Left ventricle myocardium inferior (tissue), 1 donor: ENCODE measurements at places on chromosomes 2 and 18. TPM values are rescaled to one million over a fixed set of nuclear protein-coding genes. Genes with fewer than 3 reads are reported as not detected.
A peak's percentile ranks its signal among the peaks of the same experiment; 100 is the strongest.

Gene CFAP65
- not detected for total RNA-seq

Gene POTEI
- total RNA-seq = not detected

Gene ABCB11
- 0.05 TPM for total RNA-seq

Gene PTPRM
- total RNA-seq = 132 TPM

Gene MYO7B
- total RNA-seq = 0.44 TPM

Gene DES
- total RNA-seq = 15,954 TPM

Gene INHBB
- 3.2 TPM for total RNA-seq

Gene CD8B2
- not detected for total RNA-seq

Gene C2orf78
- not detected for total RNA-seq

DNA sequence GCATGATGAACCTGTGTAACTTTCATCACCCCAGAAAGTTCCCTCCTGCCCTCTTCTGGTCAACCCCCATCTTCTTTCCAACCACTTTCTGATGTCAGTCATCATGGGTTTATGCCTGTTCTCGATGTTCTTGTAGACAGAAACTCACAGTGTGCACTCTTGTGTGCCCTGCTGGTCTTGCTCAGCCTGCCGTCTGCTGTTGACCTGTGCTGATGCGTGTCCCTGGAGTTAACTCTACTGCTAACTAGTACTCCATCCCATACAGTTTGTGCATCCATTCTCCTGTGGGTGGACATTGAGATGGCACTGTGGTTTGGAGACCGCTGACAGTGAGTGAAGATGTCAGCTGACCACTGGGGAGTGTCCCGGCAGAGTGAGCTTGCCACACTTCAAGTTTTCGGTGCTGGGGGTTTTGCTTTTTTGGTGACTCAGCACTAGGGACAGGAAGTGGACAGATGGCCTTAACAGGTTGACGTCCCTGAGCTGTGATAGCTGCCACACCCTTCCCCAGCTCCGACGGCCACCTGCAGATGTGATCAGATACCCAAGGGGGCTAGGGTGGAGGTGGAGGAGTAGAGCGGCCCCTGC is 14.8 kb downstream of the KLHL29 start:
- no peak for DNase-seq
- peaks cover 12% of the 10 kb centered on the region for H3K4me1 ChIP-seq
- H3K4me3 ChIP-seq = no peak overlapping the region
- H3K27me3 ChIP-seq = peaks cover 55% of the 10 kb centered on the region

- no peak overlapping the region for H3K4me3 ChIP-seq
- H3K27me3 ChIP-seq = no peaks in the 10 kb centered on the region
- H3K4me1 ChIP-seq = no peaks in the 10 kb centered on the region
These were observed 887.3 kb downstream of the TDRD15 start for GRCh38 chr2:22011048-22011447.

GRCh38 chr2:230594286-230594840 is 118.3 kb upstream of the CAB39 start:
- H3K4me1 ChIP-seq = no peaks in the 10 kb centered on the region
- no peak overlapping the region for H3K4me3 ChIP-seq
- no peak for DNase-seq
- H3K36me3 ChIP-seq = no peaks in the 10 kb centered on the region
- no peak overlapping the region for H3K27ac ChIP-seq

DNA sequence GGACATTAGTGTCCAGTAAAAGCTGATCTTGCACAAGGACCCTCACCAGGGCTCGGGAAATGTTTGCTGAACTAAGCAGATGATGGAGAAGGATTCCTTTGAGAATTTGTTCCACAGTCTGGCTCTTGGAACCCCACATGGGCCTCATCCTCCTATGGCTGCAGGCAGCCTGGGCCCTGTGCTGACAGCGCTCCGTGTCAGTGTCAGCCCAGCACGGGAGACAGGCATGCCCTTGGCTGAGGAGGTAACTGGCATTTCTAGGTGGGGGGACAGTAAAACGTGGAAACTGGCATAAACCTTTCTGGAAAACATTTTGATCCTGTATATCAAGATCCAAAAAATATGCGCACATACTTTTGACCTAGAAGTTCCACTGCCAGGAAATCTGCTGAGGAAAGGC is 10.5 kb downstream of the PTMA start:
- H3K4me1 ChIP-seq = peaks cover 34% of the 10 kb centered on the region
- H3K27me3 ChIP-seq = no peaks in the 10 kb centered on the region
- no peak overlapping the region for H3K27ac ChIP-seq
- H3K36me3 ChIP-seq = no peaks in the 10 kb centered on the region
- no peak for DNase-seq

- no peak overlapping the region for H3K4me3 ChIP-seq
- DNase-seq = peak; percentile 5
These were observed 22.1 kb downstream of the KIF1A start for GRCh38 chr2:240797914-240798313.

DNA sequence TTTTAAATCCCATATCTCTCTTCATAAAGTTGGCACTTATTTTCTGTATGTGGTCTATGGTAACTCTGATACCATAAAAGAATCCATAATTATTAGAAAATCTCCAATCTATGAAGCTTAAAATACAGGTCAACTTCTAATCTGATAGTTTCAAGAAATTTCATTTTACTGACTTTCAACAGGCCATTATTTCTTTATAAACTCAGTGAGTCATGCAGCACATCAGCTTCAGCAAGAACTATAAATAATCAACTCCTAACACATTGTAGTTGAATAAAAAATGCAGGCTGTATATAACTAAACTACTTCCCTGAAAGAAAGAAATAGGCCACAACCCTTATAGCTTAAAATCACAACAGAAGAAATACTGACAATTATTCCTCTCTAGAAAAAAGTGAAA is 204.3 kb upstream of the CCDC150 start:
- H3K27me3 ChIP-seq = no peaks in the 10 kb centered on the region
- H3K36me3 ChIP-seq = no peaks in the 10 kb centered on the region
- peaks cover 58% of the 10 kb centered on the region for H3K4me1 ChIP-seq
- DNase-seq = no peak

- H3K27ac ChIP-seq = no peak overlapping the region
- H3K36me3 ChIP-seq = peaks cover 31% of the 10 kb centered on the region
- no peaks in the 10 kb centered on the region for H3K4me1 ChIP-seq
- no peak overlapping the region for H3K4me3 ChIP-seq
- no peaks in the 10 kb centered on the region for H3K27me3 ChIP-seq
- DNase-seq = no peak
These were observed 28.2 kb upstream of the NFATC1 start for GRCh38 chr18:79367480-79367879.

GRCh38 chr2:235232449-235233433 is 261.1 kb upstream of the AGAP1 start:
- no peak overlapping the region for H3K27ac ChIP-seq
- peaks cover 7% of the 10 kb centered on the region for H3K4me1 ChIP-seq
- peaks cover 41% of the 10 kb centered on the region for H3K27me3 ChIP-seq
- no peaks in the 10 kb centered on the region for H3K36me3 ChIP-seq
- no peak for DNase-seq

DNA sequence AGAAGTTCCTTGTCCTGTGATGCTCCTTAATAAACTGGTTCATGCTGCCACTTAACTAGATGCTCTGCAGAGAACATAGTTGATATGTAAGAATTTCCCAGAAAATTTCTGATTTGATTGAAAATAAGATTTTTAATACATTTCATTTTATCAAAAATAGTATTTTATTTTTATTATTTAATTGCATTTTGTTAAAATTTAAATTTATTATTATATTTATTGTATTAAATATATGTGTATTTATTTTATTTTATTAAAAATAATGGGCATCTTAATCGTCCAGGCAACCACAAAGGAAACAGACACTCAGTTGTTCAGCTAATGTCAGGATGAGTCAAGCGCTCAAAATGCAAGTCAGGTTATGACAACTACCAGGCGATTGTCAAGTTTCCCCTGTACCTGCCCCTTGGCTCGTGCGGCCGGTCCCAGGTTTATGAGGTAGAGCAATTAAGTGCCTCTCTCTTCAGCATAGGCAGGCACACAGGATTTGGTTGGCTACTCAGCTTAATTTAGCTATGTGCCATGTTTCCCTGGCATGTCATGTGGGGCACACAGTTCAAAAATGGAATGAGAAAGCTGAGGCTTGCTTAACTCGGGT is 361.2 kb downstream of the RND3 start:
- DNase-seq = no peak
- H3K27ac ChIP-seq = no peak overlapping the region
- no peaks in the 10 kb centered on the region for H3K4me1 ChIP-seq
- no peaks in the 10 kb centered on the region for H3K36me3 ChIP-seq
- no peaks in the 10 kb centered on the region for H3K27me3 ChIP-seq
- H3K4me3 ChIP-seq = no peak overlapping the region

DNA sequence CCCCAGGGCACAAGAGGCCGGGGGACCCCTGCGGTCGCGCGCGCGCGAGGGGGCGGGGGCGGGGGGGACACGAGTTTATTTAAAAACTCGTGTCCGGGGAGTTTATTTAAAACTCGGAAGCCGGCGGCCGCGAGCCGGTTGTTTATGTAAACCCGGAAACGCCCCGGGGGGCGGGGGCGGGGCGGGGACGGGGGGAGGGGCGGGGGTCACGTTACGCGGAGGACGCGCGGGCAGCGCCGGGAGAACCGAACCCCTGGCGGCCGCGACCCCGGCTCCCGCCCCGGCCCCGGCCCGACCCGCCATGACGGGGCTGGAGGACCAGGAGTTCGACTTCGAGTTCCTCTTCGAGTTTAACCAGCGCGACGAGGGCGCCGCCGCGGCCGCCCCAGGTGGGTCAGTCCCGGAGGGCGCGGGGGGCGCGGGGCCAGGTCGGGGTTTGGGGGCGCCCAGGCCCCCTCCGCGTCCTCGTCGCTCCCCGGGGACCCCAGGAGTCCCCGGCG is 4.4 kb downstream of the NFATC1 start:
- no peaks in the 10 kb centered on the region for H3K36me3 ChIP-seq
- peaks cover 71% of the 10 kb centered on the region for H3K4me1 ChIP-seq
- no peaks in the 10 kb centered on the region for H3K27me3 ChIP-seq

- peaks cover 95% of the 10 kb centered on the region for H3K27me3 ChIP-seq
- H3K4me1 ChIP-seq = no peaks in the 10 kb centered on the region
- no peak overlapping the region for H3K4me3 ChIP-seq
- H3K27ac ChIP-seq = no peak overlapping the region
These were observed 6.1 kb upstream of the FOXI3 start for GRCh38 chr2:88458633-88459032.

GRCh38 chr2:190093793-190094192 is 31.3 kb upstream of the MSTN start:
- H3K27me3 ChIP-seq = no peaks in the 10 kb centered on the region
- H3K4me1 ChIP-seq = no peaks in the 10 kb centered on the region
- H3K27ac ChIP-seq = no peak overlapping the region

- no peaks in the 10 kb centered on the region for H3K36me3 ChIP-seq
- DNase-seq = no peak
- no peak overlapping the region for H3K27ac ChIP-seq
- H3K4me3 ChIP-seq = no peak overlapping the region
- H3K27me3 ChIP-seq = no peaks in the 10 kb centered on the region
These were observed 155.0 kb downstream of the SETBP1 start for GRCh38 chr18:44835703-44836102.

GRCh38 chr2:138500592-138501424 is 762 bp upstream of the SPOPL start:
- H3K27ac ChIP-seq = peak overlapping the region; percentile 95
- no peak for DNase-seq
- H3K27me3 ChIP-seq = no peaks in the 10 kb centered on the region
- peaks cover 53% of the 10 kb centered on the region for H3K4me1 ChIP-seq

- peak overlapping the region; percentile 95 for H3K27ac ChIP-seq
- no peaks in the 10 kb centered on the region for H3K27me3 ChIP-seq
- no peak for DNase-seq
- H3K4me3 ChIP-seq = peak overlapping the region; percentile 94
- peaks cover 62% of the 10 kb centered on the region for H3K4me1 ChIP-seq
- H3K36me3 ChIP-seq = no peaks in the 10 kb centered on the region
These were observed 537 bp upstream of the ZC3H15 start for GRCh38 chr2:186485576-186485870.

GRCh38 chr2:39715095-39715494 is 49.4 kb downstream of the TMEM178A start:
- no peak overlapping the region for H3K4me3 ChIP-seq
- no peaks in the 10 kb centered on the region for H3K36me3 ChIP-seq
- no peak for DNase-seq
- peak overlapping the region; percentile 31 for H3K27ac ChIP-seq
- no peaks in the 10 kb centered on the region for H3K27me3 ChIP-seq

GRCh38 chr2:144099780-144100377 is 420.0 kb downstream of the ZEB2 start:
- no peak for DNase-seq
- H3K4me1 ChIP-seq = no peaks in the 10 kb centered on the region
- H3K27me3 ChIP-seq = no peaks in the 10 kb centered on the region
- H3K36me3 ChIP-seq = peaks cover 9% of the 10 kb centered on the region
- no peak overlapping the region for H3K4me3 ChIP-seq

GRCh38 chr2:158975271-158975921 is 7.0 kb downstream of the TANC1 start:
- DNase-seq = no peak
- H3K27me3 ChIP-seq = no peaks in the 10 kb centered on the region
- no peak overlapping the region for H3K27ac ChIP-seq
- H3K36me3 ChIP-seq = no peaks in the 10 kb centered on the region

DNA sequence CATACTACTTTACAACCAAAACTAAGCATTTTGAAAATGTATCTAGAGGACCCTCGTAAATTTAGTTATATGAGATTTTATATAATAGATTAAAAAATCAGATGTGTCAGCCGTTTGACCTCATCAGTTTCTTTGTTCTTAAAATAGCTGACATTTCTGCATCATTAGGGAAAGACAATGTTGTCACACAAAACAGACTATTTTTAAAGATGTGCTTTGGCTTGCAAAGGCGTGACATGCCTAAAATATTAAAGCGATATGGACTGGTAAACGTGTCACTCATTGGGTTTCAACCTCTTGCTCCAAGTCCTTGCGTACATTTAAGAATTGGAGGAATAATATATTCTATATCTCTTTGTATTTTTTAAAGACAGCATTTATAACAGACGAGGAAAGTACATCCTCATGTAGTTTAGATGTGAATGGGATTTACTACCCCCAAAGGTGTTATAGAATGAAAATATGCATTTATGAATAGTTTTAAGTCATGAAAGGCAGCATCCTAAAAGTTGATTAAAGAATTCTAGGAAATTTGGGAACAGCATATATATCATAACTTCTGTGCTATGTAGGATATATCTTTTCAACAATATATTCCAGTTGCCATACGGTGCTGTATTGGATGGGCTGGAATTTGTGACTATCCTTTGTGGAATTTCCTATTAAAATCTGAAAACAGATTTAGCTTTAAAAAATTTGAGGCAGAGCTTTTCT is 3.8 kb downstream of the MYL12A start:
- peak overlapping the region; percentile 100 for H3K27ac ChIP-seq
- H3K4me3 ChIP-seq = peak overlapping the region; percentile 98
- no peak for DNase-seq
- no peaks in the 10 kb centered on the region for H3K27me3 ChIP-seq
- peaks cover 46% of the 10 kb centered on the region for H3K36me3 ChIP-seq

- DNase-seq = no peak
- H3K36me3 ChIP-seq = peaks cover 29% of the 10 kb centered on the region
- no peak overlapping the region for H3K27ac ChIP-seq
- no peak overlapping the region for H3K4me3 ChIP-seq
- H3K27me3 ChIP-seq = no peaks in the 10 kb centered on the region
These were observed 99.8 kb downstream of the UXS1 start for GRCh38 chr2:106094131-106094841.
